Mammary epithelial cell (primary cell): ENCODE measurements at places on chromosomes 6 and 20.
A peak's percentile ranks its signal among the peaks of the same experiment; 100 is the strongest.

GRCh38 chr20:44886266-44886651 lies 754 bp downstream of the YWHAB start:
- no peak for DNase-seq

DNA sequence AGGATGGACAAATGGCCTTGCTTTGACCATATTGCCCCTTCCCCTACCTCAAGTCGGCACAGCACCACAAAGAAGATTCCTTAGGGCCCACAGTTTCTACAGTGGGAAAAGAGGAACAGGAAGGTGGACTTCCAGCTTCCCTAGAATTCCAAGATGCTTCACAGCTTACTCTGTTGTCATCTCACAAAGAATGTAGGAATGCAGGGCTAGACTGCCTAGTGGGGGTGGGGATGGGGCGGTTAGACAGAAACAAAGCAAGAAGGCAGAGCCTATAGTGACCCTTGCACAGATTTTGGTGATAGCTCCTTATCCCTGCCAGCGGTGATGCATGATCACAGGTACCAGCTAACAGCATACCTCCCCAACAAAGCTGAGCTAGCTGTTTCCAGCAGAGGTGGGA lies 607.6 kb upstream of the MAN1A1 start:
- no peak for DNase-seq

- no peak for DNase-seq
Observed at GRCh38 chr6:20746805-20747558, 212.7 kb downstream of the CDKAL1 start.

GRCh38 chr6:34288581-34288980 lies 39.8 kb upstream of the SMIM29 start:
- DNase-seq, result no peak

DNA sequence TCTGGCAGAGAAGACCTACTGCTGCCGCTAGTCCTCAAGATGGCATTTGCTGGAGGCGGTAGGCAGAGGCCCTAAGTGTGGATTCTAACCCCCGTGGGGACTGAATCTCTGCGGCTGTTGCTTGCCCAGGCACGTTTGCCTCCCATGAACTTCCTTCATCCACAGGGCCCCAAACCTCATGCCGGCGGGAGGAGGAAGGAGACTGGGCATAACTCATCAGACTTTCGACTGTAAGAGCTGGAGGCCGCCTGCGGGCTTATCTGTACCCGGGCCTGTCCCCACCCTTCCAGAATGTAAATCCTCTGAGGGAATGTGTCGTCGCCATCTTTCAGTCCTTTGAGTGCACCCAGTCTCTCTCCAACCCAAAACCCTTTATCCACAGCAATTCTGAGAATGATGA lies 990 bp downstream of the ZFP57 start:
- DNase-seq, result peak; percentile 90

DNA sequence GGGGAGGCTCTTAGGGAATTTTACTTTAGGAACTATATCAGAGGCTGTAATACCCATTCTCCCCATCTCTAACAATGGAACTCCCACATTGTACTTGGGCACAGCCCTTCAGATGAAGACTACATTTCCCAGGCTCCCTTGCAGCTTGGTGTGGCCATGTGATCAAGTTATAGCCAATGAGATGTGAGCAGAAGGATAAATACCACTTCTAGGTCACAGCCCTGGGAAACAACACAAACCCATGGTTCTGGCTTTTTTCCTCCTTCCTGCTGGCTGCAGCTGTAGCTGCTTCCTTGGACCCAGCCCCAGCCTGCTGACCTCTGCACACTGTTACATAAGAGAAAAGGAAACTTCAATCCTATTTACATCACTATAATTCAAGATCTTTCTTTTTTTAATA lies 445.9 kb upstream of the JARID2 start:
- peak; percentile 71 for DNase-seq

GRCh38 chr6:23003671-23004467 lies 434.5 kb downstream of the HDGFL1 start:
- no peak for DNase-seq

DNA sequence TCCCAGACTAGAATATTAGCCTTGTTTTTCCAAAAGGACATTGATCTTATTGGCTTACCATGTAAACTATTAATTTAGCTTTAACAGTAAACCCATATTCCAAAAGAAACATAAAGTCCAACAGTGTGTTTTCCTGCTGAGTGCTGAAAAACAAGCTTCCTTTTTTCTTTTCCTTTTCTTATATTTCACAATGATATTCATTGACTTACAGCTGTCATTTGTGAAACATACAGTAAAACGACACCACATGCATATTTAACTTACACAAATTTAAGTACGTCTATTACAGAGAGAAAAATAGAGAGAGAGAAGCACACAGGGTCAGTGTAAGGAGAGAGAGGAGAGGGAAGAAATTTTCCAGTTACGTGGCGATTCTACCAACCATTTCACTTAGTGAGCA lies 543.9 kb upstream of the JARID2 start:
- DNase-seq, result no peak

DNA sequence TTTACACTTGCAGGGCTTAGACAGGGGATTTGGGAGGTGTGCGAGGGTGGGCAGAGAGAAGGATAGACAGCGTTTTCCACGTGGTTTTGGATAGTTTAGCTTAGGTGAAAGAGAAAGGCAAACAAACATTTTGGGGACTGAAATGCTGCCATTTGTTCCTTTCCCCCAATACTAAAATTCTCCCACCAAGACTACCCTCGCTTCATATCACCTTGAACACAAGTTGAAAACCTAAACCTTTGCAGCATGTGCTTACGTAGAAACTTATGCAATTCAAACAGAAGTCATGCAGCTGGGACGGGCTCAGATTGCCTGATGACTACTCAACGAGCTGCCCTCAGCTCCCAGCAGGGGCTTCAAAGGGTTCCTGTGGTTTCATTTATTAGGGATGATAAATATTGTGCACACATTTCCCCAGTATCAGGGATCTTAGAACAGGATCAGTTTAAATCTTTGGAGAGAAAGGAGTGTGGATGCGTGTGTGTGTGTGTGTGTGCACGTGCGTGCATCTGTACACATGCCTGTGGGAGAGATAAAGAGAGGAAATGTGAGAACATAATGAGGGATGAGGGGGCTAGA lies 77.3 kb downstream of the SLC22A23 start:
- no peak for DNase-seq
